Mesothelial cell of epicardium (in vitro differentiated cells): ENCODE measurements at places on chromosomes 16 and 17. TPM values are rescaled to one million over a fixed set of nuclear protein-coding genes. Genes with fewer than 3 reads are reported as not detected.
A peak's percentile ranks its signal among the peaks of the same experiment; 100 is the strongest.

DNA sequence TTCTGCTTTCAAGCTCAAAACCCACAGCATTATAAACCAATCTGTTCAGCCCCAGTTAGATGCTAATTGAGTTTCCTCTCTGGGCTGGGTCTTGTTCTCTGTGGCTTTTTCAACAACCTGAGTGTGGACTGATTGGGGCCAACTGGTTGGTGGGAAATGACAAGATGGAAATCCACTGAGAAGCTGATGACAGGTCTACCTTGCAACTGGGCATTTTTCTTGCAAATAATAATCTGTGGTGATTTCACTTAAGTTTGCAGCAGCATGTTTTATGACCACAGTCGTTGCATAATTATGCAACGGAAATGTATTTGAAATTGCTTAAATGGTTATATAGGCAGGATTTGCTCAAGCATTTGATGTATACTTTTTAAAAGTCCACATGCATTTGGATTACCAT lies 69.9 kb downstream of the AKAP1 start:
- no peak for DNase-seq

Gene RAMP2
- 19.5 to 22.3 TPM (median 21.6 TPM) in 3 replicates for total RNA-seq

Gene CMTM1
- total RNA-seq: 10.0 to 10.3 TPM (median 10.2 TPM) in 3 replicates

- DNase-seq: no peak
Measured at GRCh38 chr16:56547120-56547948, 17.5 kb upstream of the MT4 start.

GRCh38 chr16:46885960-46886763 lies 2.0 kb downstream of the GPT2 start:
- DNase-seq: no peak

- peak; percentile 62 for DNase-seq
Measured at GRCh38 chr16:1614456-1615102, 2.4 kb downstream of the CRAMP1 start.

GRCh38 chr17:19645734-19646201 lies 2.8 kb upstream of the ALDH3A2 start:
- no peak for DNase-seq

DNA sequence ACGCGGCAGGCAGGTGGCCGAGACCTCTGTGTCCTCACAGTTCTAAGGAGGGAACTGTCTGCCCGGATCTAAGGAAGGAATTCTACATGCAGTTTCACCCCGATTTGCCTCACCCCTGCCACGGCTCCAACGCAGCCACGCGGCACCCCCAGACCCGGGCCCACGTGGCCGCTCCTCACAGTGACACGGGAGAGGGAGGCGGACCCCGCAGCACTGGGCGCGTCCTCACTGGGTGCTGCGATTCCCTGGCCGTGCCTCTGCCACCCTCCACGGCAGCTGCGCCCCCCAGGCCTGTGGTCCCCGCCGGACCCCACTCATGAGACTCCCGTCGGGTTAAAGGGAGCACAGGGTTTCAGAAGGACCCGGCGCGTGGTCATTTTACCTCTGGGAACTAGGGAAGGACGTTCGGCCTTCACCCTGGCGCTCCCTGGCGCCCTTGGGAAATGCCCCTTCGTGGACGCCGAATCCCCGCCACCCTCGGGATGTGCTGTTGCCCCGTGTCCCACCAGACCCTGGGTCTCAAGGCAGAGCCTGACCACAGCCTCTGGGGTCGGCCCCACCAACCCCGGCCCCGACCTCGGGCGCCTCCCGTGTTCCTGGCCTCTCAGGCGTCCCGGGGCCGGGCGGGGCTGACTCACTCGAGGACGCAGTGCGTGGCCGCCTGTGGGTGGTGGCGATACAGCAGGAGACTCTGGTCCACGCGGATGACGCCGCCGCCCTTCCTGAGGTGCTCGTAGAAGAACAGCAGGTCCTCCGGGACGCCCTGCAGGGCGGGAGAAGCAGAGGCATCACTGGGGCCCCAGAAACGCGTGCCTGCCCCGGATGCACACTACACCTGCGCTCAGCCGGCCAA lies 118.8 kb upstream of the METRNL start:
- no peak for DNase-seq

DNA sequence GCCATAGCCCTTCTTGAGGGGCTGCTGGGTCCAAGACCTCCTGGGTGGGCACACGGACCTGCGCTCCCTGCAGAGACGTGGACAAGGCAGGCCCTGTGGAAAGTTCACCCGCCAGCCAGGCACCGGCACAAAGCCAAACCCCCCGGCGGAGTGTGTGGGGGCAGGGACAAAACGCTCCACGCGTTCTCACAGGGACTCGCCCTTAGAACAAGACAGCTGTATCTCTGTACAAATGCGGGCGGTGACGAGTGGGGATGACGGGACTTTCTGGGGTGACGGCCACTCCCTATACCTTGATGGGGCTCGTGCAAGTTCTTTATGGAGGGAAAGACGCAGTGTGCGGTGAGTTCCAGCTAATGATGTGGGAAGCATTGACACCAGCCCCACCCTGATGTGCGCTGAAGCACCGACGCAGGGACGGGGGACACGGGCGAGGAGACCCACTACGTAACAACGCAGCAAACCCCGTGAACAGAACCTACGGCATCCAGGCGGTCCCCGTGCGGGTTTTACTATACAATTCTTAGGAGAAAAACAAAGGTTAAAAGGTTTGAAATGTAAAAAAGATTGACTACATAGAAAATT lies 49.4 kb downstream of the LMF1 start:
- no peak for DNase-seq

GRCh38 chr16:27387724-27388123 lies 14.2 kb upstream of the IL21R start:
- no peak for DNase-seq

DNA sequence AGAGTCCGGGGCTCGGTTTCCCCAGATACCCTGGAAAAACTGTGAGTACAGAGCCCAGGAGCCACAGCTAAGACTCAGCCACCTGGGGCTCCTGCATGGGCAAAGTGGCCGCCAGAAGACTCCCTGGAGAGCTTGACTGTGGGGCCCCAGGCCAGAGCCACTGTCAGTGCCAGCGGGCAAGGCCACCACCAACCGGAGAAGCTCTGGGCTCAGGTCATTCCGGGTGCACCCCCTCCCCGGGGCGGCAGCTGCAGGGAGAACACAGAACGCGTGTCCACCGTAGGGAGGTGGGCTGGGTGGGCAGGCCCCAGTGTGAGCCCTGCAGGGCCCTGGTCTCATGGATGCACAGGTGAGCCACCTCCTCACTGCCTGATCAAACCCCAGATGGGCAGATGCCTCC lies 22.3 kb upstream of the RBFOX3 start:
- DNase-seq: peak; percentile 6

DNA sequence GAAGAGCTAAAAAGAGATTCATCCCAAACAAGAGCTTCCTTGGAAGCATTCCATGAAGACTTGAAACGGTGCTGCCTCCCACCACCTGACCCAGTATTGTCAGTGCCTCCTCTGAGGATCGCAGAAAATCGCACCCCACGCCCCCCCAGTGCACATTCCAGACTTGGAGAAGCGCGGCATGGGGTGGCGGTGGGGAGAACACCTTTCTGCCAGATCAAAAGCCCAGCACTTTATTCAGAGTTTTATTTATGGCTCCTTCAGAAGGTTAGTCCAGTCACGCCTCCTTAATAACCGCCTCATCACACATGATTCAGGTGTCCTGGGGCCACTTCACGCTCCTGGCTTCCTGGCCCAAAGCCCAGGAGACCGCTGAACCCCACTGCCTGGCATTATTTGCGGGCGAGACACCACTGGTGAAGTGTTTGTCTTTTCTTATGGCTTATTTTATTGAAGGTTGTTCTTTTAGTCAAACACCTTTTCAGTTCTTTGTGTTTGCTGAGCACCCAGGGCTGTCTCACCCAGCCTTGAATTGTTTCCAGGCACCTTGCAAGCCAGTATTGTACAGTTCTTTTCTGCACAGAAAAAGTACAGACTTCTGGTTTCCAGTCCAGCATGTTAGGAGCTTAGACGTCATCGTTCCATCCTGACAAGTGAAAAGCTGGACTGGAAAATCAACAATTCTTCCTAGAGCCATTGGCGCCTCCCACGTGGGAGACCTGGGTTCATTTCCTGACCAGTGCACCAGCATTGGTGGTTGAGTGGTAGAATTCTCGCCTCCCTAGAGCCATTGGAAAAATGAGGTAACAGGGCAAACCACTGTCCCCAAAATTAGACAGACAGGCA lies 79.6 kb upstream of the CACNG5 start:
- no peak for DNase-seq

DNA sequence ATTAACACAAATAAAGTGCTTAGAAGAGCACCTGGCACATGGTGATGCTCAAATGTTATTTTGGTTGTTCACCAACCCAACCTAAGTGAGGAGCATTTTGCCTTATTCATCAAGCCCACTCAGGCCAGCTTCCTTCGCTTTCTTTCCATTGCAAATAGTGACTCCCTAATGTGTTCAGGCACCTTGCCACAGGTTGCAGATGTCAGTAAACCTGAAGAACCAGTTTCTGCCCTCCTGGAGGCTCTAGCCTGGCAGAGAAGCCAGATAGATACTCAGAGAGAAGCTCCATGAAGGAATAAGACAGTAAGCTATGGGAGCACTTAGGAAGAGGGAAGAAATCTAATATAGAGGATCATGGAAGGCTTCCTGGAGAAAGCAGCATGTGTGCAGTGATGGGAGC lies 23.9 kb downstream of the GPR139 start:
- DNase-seq: no peak

Gene AOC2
- 3.0 to 3.8 TPM (median 3.4 TPM) in 3 replicates for total RNA-seq

DNA sequence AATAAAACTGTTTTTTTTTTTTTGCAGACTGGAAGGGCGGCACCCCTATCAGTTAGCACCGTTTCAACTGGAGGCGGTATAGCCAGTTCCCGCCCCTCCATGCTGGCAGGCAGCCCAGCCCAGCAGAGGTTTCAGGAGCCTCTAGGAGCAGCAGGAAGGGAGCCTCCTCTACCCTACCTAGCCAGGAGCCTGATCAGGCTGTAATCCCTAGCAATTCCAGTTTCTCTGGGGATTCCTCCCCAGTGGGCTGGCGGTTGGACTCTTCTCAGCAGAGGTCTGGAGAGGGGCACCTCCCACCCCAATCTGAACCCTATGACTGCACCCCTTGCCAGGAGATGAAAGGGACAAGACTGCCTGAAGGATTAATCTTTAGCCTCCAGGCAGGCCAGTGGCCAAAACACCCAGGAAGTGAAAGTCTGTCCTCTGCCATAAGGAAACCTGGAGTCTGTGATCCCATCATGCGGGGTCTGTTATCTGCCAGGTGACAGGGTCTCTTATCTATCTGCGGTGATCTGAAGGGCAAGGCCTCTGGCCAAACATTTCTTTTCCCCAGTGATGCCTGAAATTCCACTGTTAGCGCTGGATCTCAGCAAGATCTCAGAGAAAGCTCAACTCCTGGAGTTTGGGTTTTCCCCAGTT lies 4.9 kb upstream of the CDH1 start:
- peak; percentile 71 for DNase-seq

Gene DNAI2
- 0.18 TPM in 1 of 3 replicates, not detected in the others for total RNA-seq

DNA sequence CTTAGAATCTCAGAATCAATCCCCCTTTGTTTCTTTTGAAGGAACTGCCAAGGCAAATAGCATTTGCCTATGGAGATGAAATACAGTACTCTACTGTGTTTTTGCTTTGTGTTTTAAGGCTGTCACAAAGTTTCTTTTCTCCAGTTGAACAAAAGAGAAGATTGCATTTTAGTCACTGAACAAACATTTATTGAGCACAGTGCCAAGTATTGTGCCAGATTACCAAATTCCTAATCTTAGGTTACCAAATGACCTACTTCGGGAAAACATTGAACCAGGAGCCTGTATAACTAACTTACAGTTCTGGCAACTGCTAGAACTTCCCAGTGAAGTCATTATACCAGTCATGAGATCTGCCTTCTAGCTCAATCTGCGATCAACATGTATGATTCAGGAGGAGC lies 3.0 kb upstream of the UBB start:
- DNase-seq: no peak

Gene KRT24
- total RNA-seq: not detected in 3 replicates

DNA sequence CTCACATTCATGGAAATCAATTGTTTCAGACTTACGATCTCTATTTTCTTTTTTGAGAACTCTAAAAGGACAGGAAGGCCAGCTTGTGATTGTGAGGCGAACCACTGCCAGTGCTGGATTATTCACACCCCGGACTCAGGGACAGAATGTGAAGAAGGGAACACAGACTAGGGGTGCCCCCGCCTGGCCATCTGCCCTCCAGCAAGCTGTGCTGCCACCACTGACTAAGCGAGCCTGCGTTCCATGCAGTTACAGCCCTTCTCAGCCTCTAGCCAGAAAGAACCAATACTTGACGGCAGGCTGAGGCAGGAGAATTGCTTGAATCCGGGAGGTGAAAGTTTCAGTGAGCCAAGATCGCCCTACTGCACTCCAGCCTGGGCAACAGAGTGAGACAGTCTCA lies 2.8 kb downstream of the HAGH start:
- no peak for DNase-seq

Gene CD7
- 0.83 to 1.4 TPM (median 1.2 TPM) in 3 replicates for total RNA-seq

Gene PRSS33
- not detected in 3 replicates for total RNA-seq
